ENCODE measurements at places on chromosomes 5 and 9.

DNA sequence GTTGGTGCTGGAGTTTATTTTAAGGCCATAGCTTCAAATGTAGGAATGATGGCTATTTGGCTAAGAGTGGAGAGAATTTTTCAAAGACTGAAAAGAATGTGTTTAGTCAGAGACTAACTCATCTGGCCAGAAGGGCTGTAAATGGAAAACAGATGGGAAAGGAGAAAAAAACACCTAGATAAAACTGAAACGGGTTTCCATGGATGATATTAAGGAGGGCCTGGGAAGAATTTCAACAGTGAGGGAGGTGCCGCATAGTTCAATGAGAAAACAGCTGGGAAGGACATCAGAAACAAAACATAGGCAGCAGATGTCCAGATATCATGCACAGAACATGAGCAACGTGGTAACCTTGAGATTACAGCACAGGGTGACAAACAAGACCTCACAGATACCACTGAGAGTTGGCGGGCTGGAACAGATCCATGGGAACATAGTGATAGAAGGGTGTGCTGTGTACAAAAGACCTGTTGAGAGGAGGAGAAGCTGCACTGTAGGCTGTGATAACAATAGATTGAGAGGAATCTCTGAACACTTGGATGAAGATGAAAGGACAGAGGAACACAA lies 31.2 kb upstream of the RAD23B start:
- DNase-seq: no peak

DNA sequence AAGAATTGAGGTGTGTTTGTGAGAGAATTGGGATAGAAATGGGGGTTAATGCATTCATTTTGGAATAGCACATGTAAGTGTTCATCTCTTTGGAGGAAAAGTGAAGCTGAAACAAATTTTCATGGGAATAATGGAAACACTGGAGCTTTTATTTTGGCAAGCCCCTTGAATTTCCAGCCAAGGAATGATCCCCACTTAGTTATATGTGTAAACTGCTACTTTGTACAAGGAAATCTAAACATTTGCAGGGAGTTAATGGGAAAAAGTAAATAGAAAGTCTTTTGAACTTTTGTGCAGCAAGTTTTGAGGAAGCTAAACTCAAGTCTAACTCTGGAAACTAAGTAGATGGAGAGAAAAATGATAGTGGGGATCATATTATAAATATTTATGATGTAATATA lies 44.1 kb downstream of the CAMK4 start:
- DNase-seq: no peak

DNA sequence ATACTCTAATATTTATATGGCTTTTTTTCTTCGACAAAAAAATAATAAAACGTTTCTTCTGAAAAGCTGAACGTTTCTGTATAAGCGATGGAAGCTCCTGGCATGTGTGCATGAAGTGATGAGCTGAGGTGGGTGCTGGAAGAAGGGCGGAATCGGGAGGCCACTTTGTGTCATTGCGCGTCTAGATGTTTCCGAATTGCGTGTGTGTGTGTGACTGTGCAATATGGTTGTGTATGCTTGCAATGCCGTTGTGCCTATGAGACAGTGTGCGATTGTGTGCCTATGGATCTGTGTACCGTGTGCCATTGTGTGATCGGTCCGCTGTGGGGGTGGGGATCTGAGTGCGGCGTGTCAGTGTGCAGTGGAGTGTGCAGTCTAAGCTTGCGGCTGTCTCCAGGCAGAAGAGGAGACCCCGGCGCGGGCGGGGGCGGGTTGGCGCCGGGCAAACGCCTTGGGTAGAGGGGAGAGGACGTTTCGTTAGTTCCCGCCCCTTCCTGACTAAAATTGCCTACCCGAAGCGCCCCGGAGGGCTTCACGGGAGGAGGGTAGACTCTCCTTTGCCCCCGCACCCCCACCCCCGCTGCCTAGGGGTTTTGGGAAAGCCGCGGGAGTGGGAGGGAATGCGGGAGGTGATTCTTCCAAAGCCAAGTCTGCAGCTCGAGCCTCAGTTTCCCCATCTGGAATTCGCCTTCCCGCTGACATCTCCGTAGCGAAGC lies 24.2 kb downstream of the PCDHGC5 start:
- DNase-seq: no peak

GRCh38 chr9:115746496-115746895 lies 407.1 kb upstream of the PAPPA start:
- DNase-seq: no peak

- no peak for DNase-seq
These were observed 41.5 kb upstream of the STARD4 start for GRCh38 chr5:111553868-111554267.

DNA sequence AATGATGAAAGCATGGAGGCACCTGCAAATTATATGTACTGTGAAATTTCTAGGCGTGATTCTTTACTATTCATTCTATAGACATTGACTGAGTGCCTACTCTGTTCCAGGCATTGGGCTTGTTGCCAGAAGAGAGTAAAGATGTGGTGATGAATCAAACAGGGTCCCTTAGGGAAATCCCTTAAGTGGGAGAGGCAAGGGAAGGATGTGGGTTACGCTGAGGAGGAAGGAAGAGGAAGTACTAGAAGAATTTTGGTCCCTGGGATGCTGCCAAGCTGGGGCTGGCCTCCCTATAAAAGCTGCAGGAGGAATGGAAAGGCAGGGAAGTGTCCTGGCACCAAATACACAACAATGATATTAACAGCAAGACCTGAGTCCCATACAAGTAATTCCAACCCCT lies 76.7 kb upstream of the SPOCK1 start:
- no peak for DNase-seq

DNA sequence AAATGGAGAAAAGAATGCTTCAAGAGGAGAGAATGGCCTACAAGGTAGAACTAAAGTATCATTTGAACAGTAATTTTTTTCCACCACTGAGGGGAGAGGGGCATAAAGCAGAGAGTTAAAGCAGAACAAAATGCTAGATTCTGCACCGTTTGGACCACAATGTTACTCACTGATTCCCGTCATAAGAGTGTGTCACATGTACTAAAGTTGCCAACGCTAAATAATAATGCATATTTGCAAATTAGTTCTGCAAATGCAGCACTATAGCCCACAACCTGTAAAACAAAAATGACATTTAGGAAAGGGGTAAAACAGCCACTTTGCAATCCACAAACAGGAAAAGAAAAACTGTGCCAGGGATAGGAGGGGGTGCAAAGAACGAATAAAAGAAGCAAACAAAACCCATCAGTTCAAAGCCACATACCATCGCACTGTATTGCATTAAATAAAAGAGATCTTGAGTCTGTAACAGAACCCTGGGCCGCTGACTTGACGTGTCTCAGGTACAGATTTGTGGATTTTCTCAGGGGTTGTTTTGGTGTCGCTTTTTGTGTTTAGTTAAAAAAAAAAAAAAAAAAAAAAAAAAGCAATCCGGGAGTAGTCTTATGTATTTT lies 7.7 kb upstream of the NFIB start:
- DNase-seq: no peak

- no peak for DNase-seq
These were observed 214.9 kb upstream of the DAP start for GRCh38 chr5:10975945-10976344.

DNA sequence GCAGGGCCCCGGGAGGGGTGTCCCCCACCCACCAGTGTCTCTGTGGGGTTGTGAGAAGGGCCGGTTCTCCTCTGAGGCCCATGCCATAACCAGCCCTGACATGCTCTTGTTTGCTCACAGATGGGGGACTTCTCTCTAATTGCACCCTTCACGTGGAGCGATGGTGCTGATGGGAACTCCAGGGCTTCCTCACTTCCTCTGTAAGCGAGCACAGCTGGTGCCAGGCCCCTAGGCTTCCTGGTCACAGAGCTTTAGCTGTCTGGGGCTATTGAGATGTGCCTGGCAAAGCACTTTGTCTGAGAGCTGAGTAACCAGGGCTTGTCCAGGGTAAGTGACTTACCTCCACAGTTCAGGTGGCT lies 36.4 kb downstream of the PHF2 start:
- DNase-seq: no peak

GRCh38 chr5:16234598-16234997 lies 55.0 kb upstream of the MARCHF11 start:
- DNase-seq: no peak

GRCh38 chr5:65411356-65411755 lies 70.4 kb downstream of the ADAMTS6 start:
- no peak for DNase-seq

DNA sequence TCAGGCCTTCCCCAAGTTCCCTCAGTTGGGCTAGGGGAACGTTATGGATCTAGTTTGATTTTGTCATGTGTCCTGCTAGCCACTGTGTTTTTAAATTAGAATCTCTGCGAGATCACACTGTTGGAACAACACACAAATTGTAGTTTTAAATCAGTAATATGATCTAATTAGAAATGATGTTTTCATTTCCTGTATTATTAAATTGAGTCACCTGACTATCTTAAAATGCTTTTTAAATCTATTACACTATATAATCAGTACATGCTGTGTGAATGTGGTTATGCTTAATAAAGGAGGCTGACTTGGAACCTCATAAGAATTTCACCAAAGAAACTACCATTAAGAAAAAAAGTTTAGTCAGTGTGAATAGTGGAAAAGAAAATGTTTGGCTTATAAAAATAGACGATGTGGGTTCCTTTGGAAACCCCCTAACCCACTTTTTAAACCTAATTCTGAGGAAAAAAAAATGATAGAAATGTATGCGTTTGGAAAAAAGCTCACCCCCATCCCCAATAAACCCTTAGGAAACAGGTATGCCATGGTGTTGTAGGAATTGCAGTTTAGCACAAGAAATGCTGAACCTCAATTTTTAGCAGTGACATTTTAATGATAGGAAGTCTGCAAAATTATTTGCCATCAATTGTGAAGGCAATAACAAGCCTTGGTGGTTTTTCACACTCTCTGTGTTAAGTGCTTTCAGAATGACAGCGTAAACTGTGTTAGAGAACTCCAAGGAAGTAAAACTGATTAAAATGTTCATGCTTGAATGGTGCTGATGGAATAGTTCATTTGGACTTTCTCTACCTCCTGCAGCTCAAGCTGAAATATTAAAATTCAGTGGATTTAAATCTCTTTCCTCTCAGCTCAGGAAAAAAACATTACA lies 59.0 kb downstream of the TLE4 start:
- no peak for DNase-seq

GRCh38 chr5:31726952-31727351 lies 88.0 kb downstream of the PDZD2 start:
- no peak for DNase-seq

DNA sequence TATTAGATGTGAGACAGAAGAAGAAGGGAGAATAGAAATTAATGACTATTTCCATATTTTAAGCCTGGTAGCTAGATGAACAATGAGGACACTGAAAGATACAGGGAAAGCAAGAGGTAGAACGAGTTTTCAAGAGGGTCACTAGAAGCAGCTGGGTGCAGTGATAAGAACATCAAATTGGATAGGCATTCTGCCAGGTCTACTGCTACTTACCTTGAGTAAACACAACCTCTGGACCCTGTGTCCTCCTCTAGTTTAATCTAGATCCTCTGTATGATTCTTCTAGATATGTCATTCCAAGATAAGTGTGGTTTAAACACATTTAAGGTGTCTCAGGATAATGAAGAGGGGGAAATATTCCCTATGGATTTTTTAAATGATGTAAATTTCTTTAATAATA lies 31.2 kb downstream of the OTP start:
- no peak for DNase-seq

- DNase-seq: no peak
These were observed 636.2 kb upstream of the ST8SIA4 start for GRCh38 chr5:101539315-101539714.

DNA sequence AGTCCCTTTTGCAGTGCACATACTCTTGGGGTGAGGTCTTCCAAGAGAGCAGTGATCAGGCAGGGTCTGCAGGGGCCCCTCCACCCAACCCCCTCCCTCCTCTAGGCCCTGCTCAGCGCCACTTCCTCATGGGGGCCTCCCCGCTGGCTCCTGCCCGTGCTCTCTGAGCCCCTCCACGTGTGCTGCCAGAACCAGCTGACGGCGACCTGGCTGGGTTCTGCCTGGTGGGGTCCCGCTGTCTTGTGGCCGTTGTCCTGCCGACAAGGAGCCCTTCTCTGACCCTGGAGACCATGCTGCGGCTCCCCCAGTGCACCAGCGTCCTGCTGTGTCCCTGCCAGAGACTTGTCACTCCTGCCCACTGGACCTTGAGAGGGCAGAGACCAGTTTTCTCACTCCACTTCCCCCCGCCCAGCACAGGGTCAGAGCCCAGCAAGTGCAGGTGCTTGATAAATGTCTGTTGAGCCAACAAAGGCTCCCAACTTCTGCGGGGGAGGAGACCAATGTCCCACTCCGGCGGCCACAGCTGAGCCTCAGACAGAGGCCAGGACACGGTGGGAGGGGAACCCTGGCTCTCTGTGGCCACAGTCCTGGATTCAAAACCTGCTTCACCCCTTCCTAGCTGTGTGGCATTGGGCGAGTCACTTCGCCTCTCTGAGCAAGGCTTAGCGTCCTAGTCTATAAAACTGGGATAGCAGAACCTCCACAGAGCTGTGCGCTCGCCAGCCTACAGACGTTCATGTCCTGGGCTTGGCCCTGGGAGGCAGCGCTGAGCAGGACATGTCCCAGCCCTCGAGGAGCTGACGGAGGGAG lies 24.8 kb downstream of the SARDH start:
- DNase-seq: no peak

DNA sequence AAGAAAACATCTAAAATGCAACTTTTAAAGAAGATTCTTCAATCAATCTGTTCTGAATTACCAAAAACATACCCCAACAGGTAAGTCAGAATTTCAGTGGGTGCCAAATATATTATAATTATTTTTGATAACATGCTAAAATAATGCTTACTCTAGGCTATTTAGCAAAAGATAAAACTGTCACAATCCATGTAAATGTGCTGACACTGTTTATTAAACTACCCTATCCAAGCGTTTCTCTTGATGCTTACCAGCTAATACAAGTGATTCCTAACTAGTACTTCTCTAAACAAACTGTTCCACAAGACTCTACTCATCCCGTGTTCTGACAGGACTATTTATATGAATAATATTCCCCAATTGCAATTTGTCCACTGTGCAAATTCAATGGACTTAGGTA lies 236.7 kb downstream of the BNC2 start:
- DNase-seq: no peak

- DNase-seq: no peak
These were observed 37.2 kb downstream of the GPR107 start for GRCh38 chr9:130090915-130091314.

GRCh38 chr9:119500072-119500771 lies 131.0 kb upstream of the BRINP1 start:
- DNase-seq: no peak

- no peak for DNase-seq
These were observed 108.7 kb downstream of the LIFR start for GRCh38 chr5:38447786-38448185.
